ENCODE measurements at places on chromosomes 7 and 10.

DNA sequence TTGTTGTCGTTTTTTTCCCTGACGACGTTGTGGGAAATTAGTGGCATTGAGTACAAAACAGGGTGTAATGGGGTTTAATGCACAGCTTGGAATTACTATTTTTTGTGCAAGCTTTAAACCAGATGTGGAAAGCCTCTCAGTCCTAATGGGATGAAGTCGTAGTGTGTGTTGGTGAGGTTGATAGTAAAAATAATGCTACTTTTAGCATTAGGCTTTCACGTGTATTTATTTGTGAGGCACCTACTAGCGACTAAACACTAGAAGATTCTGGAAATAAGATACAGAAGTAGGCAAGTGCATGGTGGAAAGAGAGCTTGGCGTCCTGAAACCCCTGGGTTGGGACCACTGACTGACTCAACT, 588 bp upstream of the ORC5 start:
- DNase-seq: no peak

DNA sequence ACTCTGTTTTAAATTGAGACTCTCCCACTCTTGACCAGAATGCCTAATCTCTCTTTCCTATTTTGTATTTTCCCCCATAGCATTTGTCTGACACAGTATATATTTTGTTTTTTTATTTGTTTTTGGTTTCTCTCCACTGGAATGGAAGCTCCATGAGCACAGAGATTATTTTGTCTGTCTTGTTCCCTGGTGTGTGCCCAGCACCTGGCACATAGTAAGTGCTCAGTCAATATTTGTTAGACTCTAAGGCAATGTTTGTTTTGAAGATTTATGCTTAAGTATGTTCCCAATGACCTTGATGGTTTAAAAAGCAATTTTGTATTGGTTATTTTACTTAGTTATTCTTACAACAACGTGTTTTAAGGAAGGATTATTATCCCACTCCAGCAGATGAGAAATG, 201.8 kb downstream of the DYNC1I1 start:
- DNase-seq: no peak

DNA sequence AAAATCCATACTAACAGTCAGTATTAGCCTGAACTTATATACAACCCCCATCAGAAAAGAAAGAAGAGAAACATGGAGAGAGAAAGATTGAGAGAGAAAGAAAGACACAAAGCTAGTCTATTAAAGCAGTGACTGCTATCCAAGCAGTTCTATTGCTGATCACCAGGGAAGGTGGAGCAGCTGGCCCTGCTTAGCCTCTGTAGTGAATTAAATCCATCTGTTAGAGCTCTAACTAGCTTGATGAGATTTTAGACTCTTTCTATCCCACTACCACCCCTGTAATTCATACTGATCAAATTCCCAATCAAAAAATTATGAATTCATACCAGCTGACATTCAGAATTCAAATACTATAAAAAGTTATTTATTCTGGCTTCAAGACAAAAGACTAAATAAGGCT, 486.0 kb upstream of the LRRN3 start:
- DNase-seq: no peak

DNA sequence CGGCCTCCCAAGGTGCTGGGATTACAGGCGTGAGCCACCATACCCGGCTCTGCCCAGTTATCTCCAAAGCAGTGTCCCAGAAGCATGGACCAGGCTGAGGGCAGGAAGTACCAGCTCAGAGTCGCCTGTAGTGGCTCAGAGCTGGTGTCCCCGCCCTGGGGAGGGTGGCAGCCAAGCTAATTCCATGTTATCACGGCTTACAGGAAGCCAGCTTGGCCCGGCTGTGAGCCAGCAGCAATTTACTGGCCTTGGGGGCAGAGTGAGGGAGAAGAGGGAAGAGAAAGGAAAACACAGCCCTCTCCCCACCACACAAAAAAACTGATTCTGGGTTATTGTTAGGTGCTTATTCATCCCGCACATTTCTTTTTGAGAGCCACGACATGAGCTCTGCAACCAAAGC, 88.1 kb downstream of the HIP1 start:
- DNase-seq: no peak

- no peak for DNase-seq
Measured at GRCh38 chr7:118182593-118183427, 1.2 kb upstream of the LSM8 start.

DNA sequence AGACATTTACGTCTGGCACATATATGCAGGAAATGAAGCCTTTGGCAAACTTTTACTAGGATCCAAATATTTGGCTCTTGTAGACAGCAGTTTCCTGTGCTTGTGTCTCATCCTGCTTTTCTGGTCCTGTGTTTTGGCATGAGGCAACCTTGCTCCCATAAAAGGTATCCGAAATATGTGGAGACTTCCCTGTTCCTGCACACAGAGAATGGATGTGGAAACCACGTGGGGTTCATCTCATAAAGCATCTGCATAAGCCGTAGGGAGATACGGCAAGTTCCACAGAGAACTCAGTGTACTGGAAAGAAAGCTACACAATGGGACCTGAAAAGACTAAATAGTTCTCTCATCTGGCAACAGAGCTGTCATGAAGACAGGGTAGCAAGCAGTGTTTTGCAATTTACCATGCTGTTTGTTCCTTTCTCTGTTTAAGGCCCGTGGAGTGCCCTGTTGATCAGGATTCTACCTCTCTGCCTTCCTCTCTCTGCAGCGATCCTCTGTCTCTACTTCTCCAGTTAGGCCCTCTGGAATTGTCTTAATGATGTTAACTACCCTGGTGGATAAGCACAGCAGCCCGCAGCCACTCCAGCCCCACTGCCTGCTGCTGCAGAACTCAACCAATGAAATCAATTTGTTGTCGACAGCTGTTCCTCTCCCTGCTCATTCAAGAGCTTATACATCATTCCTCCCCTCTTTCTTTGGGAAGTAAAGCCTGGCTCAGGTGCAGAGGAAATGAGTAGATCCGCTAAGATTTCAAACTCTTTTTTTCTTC, 293.6 kb downstream of the CSTF2T start:
- DNase-seq: no peak

GRCh38 chr10:124802313-124802675, 675 bp downstream of the ABRAXAS2 start:
- peak; percentile 25 for DNase-seq

DNA sequence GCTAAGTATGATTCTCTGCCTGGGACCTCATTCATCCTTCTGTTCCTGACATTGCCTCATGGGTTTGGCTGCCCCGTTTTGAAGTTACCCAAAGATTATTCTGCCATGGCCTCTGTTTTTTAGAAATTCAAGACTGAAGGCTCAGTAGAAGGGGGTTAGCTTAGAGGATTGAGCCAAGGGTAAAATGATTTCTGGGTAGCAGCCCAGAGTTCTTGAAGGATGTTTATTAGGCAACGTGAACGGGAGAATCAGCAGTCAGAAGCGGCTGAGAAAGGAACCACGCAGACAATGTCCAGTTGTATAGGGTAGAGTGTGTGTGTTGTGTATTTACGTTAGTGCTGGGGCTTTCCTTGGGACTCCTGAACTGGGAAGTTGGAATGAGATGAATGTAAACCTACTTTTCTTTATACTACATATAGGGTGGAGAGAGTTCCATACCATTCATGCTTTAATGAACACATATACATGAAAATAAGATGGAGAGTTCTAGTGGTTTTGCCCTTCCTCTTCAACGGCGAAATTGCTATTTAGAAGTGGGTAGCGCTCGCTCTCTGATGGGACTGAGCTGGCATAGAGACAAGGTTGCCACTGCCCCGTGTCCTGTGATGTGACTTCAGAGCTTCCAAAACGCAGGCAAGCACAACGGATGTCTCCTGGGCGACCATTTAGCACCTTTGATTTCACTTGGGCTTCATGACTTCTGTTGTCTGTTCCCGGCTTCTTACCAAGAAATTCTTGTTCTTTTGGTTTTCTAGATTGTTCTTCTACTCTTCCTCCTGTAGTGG, 35.0 kb upstream of the IL15RA start:
- no peak for DNase-seq

DNA sequence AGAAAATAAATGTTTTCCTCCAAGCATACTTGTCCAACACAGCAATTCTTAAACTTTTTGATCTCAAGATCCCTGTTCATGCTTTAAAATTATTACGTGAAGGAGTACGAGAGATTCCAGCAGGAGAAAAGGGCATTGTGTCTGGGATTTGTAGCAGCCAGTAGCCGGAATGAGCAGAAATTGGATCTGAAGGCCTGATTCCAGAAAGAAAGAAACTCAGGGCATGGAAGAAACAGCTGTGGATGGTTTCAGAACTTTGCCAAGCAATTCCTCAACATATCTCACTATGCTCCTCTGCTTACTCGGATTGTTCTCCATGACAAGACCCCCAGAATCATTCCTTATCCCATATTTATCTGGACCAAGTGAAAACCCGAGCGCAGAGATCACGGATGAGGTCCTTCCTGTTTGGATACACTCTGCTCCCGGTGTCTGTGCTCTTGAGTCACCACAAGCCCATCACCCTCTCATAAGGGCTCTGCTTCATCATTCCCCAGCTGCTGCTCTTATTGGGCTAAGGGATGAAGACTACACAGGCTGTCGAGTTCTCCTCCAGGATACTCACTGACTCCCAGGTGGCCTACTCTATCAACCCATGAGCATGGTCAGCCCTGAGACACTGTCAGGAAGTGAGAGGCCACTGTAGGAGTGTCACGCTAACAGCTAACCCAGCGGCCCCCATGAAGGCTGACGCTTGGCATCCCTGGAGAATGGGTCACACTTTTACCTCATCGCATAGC, 121.0 kb upstream of the LANCL2 start:
- no peak for DNase-seq

GRCh38 chr10:18229826-18230225, 89.6 kb downstream of the CACNB2 start:
- DNase-seq: no peak

DNA sequence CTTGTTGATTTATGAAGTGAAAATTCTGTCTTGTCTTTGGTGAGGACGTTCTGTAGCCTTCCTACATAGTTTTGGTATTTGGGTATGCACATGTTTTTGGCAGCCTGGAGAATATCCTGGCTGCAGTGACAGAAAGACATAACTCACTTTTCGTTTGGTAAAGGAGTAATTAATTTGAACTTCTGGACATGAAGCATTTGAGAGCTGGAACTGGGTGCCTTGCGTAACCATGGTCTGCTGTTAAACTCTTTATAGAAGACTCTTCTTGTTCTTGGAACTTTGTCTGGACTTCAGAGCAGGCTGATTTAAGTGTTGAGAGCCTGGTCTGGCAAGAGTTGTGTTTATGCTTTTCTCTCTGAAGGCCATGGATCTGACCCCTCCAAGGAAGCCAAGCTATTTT, 231.3 kb downstream of the LRMDA start:
- peak; percentile 15 for DNase-seq

All from GF-D8 (cell line).